Right forelimb (tissue), 1 donor: ENCODE measurements at places on chromosomes 12 and 14.

GRCh38 chr14:35341454-35341750, 49.2 kb downstream of the PSMA6 start:
- no peak for DNase-seq

DNA sequence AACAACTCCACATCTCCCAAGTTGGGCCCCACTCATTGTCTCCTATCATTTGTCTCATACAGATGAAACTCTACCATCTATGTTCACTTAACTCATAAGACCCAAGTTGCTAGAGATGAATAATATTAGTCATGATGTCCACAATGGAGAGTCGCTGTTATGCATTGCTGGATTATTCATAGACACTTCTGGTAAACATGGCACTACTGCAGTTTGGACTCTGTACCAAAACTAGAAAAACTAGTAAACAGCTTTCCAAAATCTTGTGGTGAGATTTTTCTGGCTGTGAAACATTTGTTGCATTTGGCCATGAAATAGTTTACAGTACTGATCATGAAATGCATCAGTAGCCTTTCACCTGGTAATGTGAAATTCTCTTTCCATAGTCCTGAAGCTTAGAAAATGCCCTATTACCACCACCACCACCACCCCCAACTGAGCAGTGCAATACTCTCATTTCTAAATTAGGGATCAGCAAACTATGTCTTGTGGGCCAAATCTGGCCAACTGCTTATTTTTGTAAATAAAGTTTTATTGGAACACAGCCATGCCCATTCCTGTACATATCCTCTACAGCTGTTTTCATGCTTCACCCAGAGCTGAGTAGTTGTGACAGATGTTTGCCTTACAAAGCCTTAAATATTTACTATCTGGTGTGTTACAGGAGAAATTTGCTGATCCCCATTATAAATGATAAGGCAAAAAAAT, 236.5 kb downstream of the DPF3 start:
- DNase-seq: no peak

DNA sequence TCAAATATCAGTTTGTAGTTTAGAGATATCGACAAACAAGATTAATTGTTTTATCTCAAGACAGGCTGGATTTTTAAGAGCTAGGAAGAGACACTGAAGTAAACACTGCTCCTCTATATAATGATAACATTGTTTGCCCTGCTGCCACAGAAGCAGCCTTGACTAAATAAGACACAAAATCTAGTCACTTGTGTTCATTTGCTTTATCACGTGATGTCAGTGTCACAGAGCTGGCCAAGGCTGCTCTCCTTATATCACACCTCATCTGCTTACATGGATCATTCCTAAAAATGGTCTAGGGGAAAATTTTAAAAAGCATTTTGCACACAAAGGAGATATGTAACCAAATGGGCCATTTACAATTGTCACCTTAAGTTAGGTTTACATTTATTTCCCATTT, 64.1 kb downstream of the SOX5 start:
- no peak for DNase-seq

DNA sequence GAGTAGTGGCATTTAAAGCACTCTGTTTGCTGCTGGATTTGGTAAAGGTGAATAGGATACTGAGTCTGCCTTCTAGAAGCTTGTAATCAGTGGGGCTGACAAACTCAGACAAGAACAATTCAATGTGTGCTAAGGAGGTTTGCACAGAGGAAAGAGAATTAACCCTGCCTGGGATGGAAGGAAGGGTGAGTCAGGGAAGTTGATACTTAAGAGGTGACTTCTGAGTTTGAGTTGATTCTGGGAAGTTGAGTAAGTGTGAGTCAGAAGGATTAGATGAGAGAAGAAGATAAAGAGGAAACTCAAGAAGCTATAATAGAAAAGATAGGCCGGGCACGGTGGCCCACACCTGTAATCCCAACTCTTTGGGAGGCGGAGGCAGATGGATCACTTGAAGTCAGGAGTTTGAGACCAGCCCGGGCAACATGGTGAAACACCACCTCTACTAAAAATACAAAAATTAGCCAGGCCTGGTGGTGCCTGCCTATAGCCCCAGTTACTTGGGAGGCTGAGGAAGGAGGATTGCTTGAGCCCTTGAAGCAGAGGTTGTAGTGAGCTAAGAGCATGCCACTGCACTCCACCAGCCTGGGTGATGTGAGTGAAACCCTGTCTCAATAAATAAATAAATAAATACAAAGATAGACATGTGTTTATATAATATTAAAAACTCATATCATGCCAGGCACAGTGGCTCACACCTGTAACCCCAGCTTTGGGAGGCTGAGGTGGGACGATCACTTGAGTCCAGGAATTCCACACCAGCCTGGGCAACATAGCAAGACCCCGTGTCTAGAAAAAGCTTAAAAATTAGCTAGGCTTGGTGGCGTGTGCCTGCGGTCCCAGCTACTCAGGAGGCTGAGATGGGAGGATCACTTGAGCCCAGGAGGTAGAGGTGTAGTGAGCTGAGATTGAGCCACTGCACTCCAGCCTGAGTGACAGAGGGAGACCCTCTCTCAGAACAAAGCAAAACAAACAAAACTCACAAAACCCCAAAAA, 126.8 kb upstream of the CPM start:
- DNase-seq: no peak

- no peak for DNase-seq
Observed at GRCh38 chr12:104468371-104468770, 11.6 kb downstream of the CHST11 start.

- no peak for DNase-seq
Observed at GRCh38 chr12:60197589-60197988, 601.8 kb downstream of the SLC16A7 start.

GRCh38 chr12:120879102-120879501, 25.1 kb downstream of the SPPL3 start:
- DNase-seq: no peak

DNA sequence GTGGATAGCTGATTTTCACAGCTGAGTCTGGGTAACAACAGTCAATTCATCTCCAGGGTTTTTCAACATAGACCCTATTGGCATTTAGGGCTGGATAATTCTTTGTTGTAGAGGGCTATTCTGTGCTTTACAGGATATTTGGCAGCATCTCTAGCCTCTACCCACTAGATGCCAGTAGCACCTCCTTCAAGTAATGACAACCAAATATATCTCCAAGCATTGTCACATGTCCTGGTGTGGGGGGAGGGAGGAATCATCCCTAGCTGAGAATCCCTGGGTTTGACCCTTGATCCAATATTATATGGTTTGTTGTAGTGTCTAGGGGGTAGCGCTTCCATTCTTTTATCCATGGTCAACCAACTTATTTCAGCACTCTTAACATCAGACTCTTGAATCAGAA, 157.2 kb downstream of the ANO4 start:
- no peak for DNase-seq

GRCh38 chr14:43003845-43004244, 1397.2 kb downstream of the LRFN5 start:
- no peak for DNase-seq

DNA sequence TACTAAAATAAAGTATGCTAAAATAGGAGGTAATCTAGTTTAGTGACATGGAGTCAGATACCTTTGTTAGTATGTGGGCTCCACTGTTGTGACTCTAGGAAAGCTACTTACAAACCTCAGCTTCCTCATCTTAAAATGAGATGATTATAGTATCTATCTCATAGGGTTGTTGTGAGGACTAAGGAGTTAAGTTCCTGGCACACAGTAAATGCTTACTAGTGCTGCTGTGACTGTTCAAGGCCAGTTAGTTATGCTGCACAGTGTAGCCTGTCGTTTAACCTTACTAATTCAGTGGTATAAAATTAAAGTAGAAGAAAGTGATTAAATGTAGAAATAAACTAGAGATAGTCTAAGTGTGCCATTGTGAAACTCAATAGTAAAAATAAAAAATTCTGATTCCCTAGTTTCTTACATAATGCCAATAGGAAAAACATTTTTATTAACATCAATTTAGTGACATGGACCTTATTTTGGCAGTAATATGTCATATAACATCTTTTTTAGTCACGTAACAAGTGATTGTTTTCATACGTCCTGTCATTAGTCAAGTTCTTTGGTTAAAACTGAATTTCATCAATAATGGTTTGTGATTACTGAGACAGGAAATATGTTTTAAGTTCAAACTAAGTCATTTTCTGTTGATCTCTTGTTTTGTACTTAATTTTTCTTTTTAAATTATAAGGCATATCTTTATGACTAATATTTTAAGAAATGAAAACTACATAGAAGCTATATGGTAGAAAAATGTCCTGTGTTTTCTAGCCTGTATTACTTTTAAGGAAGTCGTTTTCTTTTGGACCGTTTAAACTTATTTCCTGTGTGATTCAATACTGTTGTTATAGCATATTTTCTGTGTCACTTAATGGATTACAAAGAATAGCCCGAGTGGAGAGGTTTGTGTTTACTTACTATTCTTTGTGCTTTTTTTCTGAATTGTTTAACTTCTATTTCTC, 74.0 kb downstream of the PCNX1 start:
- no peak for DNase-seq

- no peak for DNase-seq
Observed at GRCh38 chr14:95557832-95558231, 23.0 kb downstream of the GLRX5 start.

DNA sequence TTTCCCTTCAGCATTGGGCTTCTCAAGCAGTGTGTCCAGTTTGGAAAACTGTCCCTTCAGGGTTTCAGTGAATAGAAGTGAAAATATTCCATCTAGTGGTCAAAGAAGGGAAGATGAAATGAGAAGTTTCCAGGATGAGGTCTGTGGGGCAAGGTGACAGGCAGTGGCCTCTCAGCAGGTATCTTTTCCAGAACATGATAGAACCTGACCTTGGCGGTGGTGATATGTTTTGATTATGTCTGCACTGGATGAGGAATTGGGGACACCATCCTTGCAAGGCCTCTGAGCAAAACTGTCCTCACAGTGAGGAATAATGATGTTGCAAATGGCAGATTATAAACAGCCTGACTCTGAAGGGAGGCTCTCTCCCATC, 4.7 kb downstream of the GPX2 start:
- DNase-seq: no peak

DNA sequence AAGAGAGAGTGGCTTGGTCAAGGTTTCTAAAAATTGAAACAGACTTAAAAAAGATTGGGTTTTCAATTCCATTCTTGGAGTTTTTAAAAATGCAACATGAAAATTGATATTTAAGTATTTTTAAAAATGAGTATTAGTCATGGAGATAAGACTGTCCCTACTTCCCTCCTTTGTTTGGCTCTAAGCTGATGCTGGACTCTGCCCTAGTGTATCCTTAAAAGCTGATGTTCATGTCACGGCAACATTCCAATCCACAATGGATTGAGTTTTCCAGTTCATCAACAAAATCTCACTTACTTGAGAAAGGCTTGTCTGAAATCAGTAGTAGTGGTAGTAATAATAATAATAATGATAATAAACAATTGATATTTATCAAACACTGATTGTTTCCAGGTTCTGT, 119.0 kb upstream of the SLC38A2 start:
- DNase-seq: no peak

GRCh38 chr14:92539875-92540274, 26.3 kb downstream of the RIN3 start:
- no peak for DNase-seq

- no peak for DNase-seq
Observed at GRCh38 chr12:75838309-75838708, 193.3 kb downstream of the PHLDA1 start.

- DNase-seq: peak; percentile 54
Observed at GRCh38 chr14:80055667-80056496, 155.4 kb downstream of the DIO2 start.

DNA sequence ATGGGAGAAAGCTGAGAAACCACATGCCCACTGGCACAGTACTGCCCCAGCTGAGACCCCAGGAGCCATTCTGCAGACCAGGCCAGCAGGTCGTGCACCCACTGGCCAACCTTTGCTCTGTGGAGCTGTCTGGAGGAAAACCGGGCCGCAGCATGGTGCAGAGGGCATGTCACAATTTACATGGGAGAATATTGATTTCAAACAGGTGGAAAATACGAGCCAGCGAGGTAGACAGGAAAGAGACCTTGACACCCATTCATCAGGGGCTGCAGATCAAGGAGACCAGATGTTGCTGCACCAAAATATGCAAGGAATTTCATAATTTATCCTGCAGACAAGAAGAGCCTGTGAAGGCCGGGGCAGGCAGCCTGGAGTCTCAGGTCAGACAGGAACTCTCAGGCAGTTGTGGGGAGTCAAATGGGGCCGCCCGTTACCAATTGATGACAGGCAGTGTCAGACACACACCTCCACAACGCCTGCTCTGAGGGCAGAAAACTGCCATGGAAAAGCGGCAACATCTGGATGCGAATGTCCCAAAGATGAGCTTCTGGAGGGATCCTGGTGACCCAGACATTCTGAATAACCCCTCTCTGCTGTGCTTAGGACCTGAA, 74.6 kb upstream of the BCL11B start:
- DNase-seq: no peak

- DNase-seq: no peak
Observed at GRCh38 chr12:52254180-52254964, 20.1 kb upstream of the KRT86 start.

GRCh38 chr14:23023022-23023794, 11.5 kb downstream of the PSMB5 start:
- DNase-seq: no peak

- no peak for DNase-seq
Observed at GRCh38 chr14:24784981-24785380, 151.0 kb upstream of the GZMB start.

DNA sequence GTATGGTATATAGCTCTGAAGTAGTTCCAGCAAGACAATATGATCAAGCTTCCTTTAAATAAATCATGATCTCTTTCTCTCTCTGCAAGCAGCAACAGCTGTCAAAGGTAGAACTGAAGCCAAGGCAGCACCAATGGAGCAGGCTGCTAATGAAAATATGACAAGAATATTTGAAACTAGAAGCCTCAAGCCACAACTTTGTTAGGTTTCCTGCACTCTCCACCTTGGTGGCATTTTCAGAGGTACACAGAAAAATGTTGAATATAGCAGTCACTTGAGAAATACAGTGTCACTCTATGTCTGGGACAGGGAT, 43.8 kb upstream of the PSMA6 start:
- DNase-seq: no peak

DNA sequence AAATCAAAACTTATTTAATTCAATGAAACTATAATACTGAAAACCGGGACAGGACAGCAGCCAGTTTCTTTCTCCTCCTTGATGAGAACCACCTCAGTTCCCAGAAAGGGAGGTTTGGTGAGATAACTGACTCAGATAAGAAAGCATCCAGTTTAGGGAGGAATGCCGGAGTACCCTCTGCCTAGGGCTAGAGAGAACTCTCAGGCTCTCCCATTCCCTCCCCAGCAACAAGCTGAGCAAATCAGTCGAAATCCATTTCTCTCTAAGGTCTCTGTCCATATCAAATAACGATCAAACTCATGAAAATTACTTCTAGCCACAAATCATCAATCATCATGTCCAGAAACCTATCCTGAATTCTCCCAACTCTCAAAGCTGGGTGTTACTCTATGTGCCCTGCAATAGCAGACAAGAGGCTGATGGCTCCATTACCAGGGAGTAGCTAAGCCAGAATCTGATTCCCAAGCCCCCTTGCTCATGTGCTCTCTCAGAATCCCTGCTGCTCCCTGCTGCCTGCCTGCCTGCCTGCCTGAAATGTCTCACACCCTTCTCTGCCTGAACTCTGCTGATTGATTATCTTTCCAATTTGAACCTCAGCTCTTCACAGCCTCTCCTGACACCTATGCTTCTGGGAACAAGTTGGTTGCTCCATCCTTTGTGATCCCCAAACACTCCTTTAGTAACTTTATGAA, 49.4 kb downstream of the SLC25A47 start:
- no peak for DNase-seq

- DNase-seq: no peak
Observed at GRCh38 chr14:85564841-85565527, 35.0 kb downstream of the FLRT2 start.

GRCh38 chr12:116320791-116321217, 43.3 kb upstream of the MED13L start:
- peak; percentile 50 for DNase-seq
